SK-N-SH treated with all-trans-retinoic acid at 6 μM for 48 hours (cell line): ENCODE measurements at places on chromosomes 12 and 14.

- ATAC-seq = no peak
Measured at GRCh38 chr12:58323676-58324075, 382.3 kb downstream of the ATP23 start.

- peak; percentile 66 for ATAC-seq
Measured at GRCh38 chr12:29234965-29235626, 86.0 kb downstream of the FAR2 start.

DNA sequence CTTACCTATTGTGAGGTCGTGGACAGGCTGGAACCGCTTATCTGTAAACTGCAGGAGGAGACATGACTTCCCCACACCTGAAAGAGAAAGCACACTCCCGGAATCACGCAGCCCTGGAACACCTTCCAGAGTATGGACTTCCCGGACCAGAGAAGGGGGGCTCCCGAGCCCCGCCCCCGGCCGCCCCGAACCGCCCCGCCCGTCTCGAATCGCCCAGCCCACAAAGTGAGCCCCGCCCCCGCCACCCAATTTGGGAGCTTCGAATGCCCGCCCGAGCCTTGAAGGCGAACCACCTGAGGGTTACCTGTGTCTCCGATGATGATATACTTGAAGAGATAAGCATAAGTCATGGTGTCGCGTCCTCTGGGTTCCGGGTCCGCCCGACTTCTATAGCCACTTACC, 235 bp downstream of the RAB2B start:
- ATAC-seq = peak; percentile 80

DNA sequence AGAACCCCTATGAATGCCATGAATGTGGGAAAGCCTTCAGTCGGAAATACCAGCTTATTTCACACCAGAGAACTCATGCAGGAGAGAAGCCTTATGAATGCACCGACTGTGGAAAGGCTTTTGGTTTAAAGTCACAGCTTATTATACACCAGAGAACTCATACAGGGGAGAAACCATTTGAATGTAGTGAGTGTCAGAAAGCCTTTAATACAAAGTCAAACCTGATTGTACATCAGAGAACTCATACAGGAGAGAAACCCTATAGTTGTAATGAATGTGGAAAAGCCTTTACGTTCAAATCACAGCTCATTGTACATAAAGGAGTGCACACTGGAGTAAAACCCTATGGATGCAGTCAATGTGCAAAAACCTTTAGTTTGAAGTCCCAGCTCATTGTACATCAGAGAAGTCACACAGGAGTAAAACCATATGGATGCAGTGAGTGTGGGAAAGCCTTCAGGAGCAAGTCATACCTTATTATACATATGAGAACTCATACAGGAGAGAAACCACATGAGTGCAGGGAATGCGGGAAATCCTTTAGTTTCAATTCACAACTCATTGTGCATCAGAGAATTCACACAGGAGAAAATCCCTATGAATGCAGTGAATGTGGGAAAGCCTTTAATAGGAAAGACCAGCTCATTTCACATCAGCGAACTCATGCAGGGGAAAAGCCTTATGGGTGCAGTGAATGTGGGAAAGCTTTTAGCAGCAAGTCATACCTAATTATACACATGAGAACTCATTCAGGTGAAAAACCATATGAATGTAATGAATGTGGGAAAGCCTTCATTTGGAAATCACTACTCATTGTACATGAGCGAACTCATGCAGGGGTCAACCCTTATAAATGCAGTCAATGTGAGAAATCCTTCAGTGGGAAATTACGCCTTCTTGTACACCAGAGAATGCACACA, 22.3 kb downstream of the ZNF268 start:
- no peak for ATAC-seq

DNA sequence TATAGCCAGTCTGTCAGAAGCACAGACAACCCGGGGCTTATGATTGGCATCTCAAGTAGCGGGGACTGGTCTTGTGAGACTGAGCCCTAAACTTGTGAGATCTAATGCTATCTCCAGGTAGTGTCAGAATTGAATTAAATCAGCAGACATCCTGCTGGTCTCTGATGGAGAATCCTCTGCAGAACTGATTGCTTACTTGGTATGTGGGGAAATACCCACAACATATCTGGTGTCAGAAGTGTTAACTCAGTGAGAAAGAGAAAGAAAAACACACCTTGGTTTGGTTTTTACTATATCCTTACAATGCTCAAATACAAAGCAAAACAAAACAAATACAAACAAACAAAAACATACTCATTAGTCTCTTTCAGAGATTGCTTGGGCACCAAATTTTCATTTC, 10.0 kb downstream of the SEL1L start:
- no peak for ATAC-seq

DNA sequence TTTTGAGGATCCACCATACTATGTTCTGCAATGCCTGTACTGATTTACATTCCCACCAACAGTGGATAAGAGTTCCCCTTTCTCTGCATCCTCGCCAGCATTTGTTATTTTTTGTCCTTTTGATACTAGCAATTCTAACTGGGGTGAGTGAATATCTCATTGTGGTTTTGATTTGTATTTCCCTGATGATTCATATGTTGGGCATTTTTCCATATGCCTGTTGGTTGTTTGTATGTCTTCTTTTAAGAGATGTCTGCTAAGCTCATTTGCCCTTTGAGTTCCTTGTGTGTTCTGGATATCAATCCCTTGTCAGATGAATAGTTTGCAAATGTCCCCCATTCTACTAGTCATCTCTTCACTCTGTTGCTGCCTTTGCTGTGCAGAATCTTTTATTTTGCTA, 49.0 kb upstream of the MSRB3 start:
- peak; percentile 36; the same call in 2 of the 3 replicates for ATAC-seq

DNA sequence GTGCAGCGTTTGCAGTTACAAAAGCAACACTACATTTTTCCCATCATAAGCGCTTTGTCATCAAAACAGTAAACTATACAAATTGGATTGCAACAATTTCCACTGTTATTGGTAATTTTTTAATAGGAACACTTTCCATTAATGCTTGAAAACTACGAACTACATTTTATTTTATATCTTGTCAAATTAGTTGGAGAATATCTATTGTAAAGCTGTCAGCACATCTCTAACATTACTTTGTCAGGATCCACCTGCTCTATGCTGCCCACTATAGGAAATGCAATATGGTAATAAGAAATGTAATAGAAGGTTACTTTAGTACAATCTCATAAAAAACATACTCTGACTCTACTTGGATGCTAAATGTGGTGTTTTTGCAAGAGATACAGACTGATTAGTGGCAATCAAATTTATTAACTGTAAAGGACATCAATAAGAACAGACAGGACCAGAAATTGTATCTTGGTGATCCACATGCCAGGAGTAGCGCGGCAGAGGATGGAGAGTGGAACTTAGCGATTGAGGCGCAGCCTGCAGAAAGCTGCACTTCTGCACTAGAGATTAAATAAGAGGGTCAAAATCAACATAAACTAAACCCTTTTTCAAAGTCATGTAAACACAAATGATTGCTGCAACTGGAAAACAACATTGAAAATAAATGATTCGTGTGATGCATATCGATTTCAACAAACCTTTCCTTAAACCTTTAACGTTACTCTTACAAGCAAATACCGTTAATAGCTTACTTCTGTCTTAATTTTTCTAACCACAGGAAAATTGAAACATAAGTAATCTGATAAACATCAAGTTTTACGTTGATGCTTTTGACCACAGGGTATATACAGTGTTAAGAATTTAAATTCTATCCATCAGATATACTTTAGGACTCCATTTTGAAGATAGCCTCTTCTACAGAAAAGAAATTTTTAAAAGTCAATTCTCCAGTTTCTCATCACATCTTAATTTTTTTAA, 3.6 kb upstream of the ARID2 start:
- no peak for ATAC-seq

DNA sequence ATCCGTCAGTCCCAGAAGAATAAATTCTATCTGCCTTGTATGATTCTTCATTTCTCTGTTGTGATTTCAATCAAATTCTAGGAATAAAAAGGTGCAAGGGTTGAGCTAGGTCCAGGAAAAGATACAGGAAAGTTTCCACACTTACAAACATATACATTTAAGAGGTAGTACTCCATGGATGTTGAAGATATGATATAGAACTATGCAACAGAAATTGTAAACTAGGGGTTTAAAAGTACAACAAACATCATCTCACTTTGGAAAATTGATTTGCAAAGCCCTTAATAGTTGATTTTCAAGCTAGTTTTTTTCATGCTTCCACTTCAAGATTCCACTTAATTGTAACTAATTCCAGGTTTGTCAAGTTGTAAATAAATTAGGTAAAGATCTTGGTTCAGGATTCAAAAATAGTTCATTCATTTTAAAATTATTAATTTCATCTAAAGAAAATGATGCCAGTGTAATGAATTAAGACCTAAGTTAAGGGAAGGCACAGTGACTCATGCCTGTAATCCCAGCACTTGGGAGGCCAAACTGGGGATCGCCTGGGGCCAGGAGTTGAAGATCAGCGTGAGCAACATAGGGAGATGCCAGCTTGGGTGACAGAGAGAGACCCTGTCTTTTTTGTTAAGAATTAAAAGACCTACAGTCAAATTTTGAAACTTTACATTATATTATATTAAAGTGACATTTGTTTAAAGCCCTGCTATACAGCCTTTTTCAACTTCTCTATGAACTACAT, at the start of gene OR6C70:
Gene OR6C70, minus strand, starts transcription at position 51 of the 742 bp plus-strand sequence. Its CDS starts 0 bp downstream, at position 51.
- ATAC-seq = no peak

- no peak for ATAC-seq
Measured at GRCh38 chr12:25328072-25328712, 77.5 kb upstream of the KRAS start.

- no peak for ATAC-seq
Measured at GRCh38 chr12:107567876-107568619, 117.6 kb upstream of the PWP1 start.

DNA sequence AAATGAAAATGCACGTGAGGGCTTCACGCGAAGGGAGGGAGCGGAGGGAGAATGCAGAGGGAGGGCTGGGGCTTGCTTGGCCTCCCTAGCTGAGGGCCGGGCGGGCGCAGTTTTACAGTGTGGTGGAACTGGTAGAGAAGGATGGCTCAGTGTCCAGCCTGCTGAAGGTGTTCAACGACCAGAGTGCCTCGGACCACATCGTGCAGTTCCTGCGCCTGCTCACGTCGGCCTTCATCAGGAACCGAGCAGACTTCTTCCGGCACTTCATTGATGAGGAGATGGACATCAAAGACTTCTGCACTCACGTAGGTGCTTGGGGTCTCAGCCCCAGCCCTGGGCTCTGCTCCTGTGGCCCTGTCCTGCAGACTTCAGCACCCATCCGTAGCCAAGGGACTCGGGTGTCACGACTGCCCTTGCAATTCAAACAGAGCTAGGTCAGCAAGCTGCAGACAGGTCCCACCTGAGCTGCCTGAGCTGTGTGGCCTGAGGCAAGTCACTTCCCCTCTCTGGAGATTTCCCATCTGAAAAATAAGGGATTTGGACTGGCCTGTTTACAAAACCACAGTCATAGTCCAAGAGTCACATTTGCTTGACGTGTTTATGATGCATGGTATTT, 18.4 kb downstream of the OTUB2 start:
- ATAC-seq = no peak
